Stimulated activated CD4-positive, alpha-beta T cell treated with anti-CD3 and anti-CD28 coated beads, Interleukin-4, amount 100 ng/mL, for 24 hours (primary cell): ENCODE measurements at places on chromosomes 2 and 18.

DNA sequence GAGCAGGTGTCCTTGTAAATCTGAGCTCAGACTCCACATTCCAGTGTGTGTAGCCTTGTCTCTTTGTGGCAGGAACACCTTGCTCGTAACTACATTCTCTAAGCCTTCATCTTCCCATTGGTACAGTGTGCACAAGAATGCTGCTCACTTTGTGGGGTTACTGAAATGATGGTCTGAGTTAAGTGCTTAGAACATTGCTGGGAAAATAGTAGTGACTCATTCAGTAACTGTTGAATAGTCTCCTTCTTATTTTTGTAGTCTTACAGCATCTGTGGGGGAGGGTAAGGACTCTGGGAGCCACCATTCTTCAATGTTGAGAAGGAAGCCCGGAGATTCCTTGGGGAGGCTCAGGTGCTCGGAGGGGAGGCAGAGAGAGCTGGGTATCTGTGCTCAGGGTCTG is 236.0 kb upstream of the HDAC4 start:
- no peak for DNase-seq

DNA sequence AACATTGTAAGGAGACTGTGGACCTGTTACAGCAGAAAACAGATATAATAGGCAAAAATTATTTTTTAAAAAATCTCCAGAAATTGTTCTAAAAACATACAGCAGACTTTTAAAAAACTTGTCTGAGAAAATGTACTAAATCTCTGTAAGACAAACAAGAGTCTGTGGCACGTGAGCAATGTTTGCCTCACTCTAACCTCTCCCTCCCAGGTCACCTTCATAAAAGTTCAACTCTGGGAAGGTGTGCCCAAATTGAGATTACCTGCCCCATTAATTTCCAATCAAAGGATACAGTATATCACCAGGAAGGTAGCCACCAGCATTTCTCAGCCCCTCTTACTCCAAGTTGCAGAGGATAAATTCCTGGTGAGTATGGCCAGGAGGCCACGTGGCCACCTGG is 992.7 kb downstream of the TMEM182 start:
- no peak for DNase-seq

GRCh38 chr2:105862843-105863242 is 118.1 kb downstream of the NCK2 start:
- DNase-seq: no peak

- DNase-seq: peak; percentile 42
These were observed 338.4 kb upstream of the SLC39A10 start for GRCh38 chr2:195318440-195319111.

- DNase-seq: no peak
These were observed 126.9 kb upstream of the DLGAP1 start for GRCh38 chr18:4581966-4582365.

DNA sequence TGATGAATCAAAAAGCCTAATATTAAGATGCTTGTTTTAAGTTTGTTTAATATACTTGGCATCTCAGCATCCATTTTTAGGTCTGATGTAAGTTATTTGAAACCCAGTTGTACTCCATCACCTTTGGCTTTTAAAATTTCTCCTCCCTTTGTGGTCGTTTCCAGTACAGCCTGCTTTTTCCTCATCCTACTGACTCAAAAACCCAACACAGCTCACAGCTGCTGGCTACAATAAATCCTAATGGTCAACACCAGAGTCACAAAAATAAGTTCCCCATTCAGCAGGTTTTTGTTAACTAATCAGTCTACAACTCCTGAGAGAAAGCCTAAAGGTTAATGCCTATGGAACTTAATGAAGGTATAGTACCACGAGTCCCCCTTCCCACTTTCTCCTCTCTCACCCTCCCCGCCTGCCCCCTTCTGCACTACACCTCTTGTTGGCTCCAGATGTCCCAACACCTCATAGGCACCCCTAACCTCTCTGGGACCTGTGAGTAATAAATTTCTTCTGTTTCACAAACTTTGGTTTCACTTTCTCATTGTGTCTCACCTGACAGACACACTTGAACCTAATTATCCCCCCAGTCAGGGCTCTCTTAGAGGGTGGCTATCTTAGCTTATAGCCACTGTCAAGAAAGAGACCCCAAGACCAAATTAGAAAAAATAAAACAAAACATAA is 148.6 kb downstream of the GALNT1 start:
- DNase-seq: no peak

DNA sequence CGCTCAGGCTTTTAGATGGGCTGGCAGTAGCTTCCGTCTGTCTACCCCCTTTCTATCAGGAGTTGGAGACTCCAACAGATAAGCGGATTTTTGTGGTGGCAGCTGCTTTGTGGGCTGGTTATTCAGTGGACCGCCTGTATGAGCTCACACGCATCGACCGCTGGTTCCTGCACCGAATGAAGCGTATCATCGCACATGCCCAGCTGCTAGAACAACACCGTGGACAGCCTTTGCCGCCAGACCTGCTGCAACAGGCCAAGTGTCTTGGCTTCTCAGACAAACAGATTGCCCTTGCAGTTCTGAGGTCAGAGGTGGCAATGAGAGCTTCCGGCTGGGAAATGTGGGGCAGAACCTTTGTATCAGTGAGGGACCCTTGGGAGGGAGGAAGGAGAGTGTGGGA is 14.8 kb downstream of the CAD start:
- no peak for DNase-seq

DNA sequence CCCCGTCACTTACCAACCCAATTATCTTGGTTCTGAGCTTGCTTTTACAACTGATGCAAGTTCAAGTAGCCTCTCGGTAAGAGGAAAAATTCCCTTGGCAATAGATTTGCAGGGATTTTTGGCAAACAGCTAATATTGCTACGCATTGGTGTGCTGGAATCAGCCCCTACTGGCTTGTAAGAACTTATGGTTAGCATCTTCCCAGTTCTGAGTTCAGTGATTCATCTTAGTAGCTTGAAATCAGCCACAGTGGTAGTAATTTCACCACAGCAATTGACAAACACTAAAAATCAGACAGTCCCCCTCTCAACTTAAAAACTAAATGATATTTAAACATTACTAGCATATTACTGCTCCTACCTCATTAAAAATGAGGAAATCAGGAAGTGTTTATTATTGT is 5.9 kb upstream of the RAX start:
- DNase-seq: no peak

DNA sequence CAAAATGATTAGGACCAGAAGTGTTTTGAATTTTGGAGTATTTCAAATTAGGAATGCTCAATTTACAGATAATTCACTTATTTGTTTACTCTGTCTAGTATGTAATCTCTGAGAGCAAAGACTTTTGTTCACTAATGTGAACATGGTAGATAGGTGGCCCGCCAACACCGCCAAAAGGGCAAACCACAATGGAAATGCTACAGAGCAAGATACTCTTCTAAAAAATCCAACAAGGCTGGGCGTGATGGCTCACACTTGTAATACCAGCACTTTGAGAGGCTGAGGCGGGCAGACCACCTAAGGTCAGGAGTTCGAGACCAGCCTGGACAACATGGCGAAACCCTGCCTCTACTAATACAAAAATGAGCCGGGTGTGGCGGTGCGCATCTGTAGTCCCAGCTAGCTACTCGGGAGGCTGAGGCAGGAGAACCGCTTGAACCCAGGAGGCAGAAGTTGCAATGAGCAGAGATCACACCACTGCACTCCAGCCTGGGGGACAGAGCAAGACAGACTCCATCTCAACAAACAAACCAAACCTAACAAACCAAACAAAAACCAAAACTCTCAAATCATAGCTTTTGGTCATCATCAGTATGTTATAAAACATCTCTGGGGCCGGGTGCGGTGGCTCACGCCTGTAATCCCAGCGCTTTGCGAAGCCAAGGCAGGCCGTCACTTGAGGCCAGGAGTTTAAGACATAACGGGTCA is 2.4 kb downstream of the CCT4 start:
- no peak for DNase-seq

- DNase-seq: no peak
These were observed 12.8 kb upstream of the TMEM18 start for GRCh38 chr2:689877-690510.

GRCh38 chr18:44957025-44957424 is 276.3 kb downstream of the SETBP1 start:
- DNase-seq: no peak
